Posterior cingulate gyrus (tissue), 11 donors: ENCODE measurements at places on chromosomes 2 and 18.
A peak's percentile ranks its signal among the peaks of the same experiment; 100 is the strongest.

DNA sequence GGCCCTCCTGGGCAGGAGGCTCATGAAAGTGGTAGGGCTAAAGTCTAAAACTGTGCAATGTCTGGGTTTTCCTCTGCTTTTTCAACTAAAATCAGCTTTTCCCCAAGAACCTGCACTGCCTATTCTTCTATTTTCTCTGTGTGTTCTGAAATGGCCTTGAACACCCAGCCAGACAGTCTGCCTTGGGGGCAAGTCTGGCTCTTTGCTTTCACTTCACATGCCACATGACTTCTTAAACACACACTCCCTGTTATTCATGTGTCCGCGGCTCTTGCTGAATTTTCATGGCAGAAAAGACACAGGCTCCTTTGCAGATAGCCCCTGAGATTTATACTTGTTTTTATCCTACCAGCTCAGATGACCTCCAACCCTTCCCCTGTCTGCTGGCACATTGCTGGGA lies 10.6 kb upstream of the RPIA start:
- DNase-seq: no peak

GRCh38 chr2:14363976-14364375 lies 268.5 kb upstream of the LRATD1 start:
- no peak for DNase-seq

- DNase-seq: no peak
These were observed 6.6 kb downstream of the HYCC2 start for GRCh38 chr2:201064797-201065329.

GRCh38 chr18:58314284-58314683 lies 270.3 kb downstream of the NEDD4L start:
- DNase-seq: peak; percentile 50

DNA sequence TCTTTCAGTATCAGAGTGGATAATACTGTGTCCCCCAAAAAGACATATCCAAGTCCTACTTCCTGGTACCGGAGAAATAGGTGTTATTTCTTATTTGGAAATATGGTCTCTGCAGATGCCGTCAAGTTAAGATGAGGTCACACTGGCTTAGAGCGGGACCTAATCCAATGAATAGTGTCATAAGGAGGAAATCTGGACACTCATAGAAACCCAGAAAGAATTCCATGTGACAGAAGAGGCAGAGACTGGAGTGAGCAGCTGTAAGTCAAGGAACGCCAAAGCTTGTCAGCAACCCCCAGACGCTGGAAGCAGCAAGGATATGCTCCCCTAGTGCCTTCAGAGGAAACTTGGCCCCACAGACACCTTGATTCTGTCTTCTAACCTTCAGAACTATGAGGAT lies 69.8 kb downstream of the CCBE1 start:
- no peak for DNase-seq

- DNase-seq: no peak
These were observed 44.2 kb downstream of the SP140 start for GRCh38 chr2:230269715-230270114.
